Stimulated activated CD4-positive, alpha-beta T cell treated with anti-CD3 and anti-CD28 coated beads, Interleukin-12 subunit alpha, Interleukin-12 subunit beta, amount 100 ng/mL, for 24 hours (primary cell): ENCODE measurements at places on chromosomes 2 and 18.

DNA sequence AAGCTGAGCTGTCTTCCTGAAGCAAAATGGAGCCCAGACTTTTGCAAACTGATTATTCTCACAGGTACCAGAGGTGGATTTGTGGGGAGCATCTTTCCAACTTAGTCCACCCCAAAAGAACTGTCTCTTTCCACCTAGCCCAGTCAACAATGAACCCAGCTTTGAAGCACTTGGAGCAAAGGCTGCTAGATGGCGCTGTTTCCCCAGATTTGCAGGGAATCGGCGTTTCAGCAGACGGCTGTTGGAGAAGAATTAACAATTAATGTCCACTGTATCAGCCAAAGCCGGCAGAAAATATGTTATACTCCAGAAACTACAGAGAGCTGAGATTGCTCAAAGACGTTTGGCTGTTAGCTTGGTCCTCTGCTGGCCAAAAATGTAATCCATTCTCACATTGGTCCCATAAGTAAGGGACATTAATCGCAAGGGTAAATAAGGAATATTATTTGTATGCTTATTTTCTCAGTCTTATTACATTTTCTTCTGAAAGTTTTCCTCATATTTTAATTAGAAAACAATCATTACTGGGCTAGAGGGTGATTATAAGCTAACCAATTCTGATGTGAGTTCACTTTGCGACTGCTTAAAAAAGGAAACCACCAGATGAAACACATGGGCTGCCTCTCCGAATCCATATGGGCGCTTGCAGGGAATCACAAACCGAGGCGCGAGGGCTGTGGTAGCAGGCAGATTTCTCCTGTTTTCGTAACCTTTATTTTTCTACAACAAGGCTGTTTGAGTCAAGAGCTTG lies 423.8 kb upstream of the MEX3C start:
- peak; percentile 14 for DNase-seq

DNA sequence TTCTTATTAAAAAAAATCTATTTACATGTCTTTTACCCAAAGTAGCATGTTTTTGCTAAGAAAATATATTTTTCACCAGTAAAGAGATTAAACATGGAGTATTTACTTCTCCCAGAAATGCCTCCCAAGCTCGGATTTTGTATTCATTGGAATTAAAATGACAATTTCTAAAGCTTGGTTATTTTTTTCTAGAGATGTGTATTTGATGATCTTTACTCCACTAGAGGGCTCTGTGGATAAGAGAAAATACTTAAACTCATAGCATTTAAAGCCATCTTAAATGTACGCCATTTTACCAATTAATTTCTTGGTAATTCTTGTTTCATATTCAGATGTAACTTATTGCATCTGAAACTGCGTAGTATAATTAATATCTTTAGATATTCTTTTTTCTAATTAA lies 461.4 kb downstream of the GALR1 start:
- DNase-seq, result no peak

DNA sequence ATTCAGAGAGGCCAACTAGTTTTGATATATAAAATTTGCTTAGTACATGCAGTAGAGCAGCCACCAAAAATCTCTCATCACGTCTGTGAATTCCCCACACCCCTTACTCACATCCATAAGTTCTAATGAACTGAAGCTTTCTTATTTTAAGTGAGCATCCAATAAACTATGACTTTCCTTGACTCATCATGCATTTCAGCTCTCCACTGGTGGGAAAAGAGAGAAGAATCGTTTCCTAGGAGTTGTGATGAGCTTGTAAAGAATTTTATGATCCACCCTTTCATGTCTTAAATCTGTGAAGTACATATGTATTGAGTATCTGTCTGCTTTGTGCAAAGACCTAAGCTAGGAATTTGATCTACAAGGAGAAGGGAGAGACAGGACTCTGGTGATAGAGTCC lies 428.6 kb downstream of the SETBP1 start:
- no peak for DNase-seq

- no peak for DNase-seq
Measured at GRCh38 chr2:114614592-114614991, 172.2 kb downstream of the DPP10 start.

GRCh38 chr2:147714582-147714981 lies 130.2 kb upstream of the ACVR2A start:
- DNase-seq, result no peak

- DNase-seq, result no peak
Measured at GRCh38 chr2:8509621-8510020, 172.2 kb upstream of the ID2 start.

DNA sequence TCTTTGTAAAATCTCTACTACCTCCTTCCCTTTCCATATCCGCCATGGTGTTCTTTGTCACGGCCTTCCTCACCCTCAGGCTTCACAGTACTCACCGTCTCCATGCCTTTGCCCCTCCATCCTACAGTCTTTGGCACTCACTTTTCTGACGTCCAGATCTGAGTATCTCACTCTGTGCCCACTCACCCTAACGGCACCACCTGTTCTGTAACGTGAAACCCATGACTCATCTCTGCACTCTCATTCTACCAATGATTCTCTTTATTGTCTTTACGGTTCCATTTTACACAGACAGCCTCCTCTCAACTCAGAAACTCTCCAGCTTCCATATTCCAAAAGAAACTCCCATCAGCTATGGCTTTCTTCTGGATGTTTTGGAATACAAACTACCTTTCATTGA lies 56.7 kb downstream of the NETO1 start:
- DNase-seq, result no peak

GRCh38 chr2:73700131-73700611 lies 37.0 kb downstream of the TPRKB start:
- no peak for DNase-seq

GRCh38 chr2:121038431-121038830 lies 246.6 kb downstream of the TFCP2L1 start:
- DNase-seq, result no peak

- DNase-seq, result no peak
Measured at GRCh38 chr18:63138436-63139340, 180.9 kb downstream of the BCL2 start.

GRCh38 chr18:74266161-74266560 lies 25.6 kb downstream of the CYB5A start:
- no peak for DNase-seq
